ELR (cell line): ENCODE measurements at places on chromosomes 4 and X.

DNA sequence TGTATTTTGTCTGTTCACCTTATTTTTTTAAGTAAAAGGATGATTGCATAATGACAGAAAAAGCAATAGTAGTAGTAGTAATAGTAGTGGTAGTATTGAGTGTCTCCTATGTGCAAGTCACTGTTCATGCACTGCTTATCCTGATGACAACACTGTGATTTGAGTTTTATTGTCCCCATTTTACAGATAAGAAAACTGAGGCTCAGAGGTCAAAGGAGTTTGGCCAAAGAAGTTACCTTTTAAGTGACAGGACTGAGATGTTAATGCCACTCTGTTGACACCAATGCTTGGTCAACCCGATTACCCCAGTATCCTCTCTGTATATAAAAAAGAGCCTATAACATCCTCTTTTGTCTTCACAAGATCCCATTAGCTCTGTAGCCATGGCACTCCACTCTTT lies 100.5 kb upstream of the FRMPD3 start:
- no peak for DNase-seq

DNA sequence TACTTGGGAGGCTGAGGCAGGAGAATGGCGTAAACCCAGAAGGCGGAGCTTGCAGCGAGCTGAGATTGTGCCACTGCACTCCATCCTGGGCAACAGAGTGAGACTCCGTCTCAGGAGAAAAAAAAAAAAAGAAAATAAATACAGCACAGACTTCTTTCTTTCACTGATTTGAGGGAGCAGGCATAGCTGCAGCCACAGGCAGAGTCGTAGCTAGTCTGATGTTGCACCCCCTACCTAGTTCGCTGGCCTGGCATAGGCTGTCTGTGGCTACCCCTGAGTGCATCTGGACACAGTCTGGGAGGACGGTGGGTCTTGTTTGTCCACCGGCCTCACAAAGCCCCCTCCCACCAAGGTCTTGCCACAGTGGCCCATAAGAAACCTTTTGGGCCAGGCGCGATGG lies 21.4 kb downstream of the IL3RA start:
- DNase-seq = no peak

DNA sequence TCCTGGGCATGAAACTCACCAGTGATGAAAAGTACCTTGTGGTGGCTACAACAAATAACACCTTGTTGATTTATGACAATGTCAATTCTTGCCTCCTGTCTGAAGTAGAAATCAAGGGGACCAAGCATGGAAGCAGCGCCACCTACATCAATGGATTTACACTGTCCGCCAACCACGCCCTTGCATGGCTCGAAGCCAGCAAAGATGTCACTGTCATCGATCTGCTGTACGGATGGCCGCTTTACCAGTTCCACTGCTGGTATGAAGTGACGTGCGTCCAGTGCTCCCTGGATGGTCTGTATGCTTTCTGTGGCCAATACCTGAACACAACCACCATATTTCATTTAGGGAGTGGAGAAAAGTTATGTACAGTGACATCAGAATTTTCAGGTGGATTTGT lies 200.5 kb downstream of the NWD2 start:
- DNase-seq = no peak

DNA sequence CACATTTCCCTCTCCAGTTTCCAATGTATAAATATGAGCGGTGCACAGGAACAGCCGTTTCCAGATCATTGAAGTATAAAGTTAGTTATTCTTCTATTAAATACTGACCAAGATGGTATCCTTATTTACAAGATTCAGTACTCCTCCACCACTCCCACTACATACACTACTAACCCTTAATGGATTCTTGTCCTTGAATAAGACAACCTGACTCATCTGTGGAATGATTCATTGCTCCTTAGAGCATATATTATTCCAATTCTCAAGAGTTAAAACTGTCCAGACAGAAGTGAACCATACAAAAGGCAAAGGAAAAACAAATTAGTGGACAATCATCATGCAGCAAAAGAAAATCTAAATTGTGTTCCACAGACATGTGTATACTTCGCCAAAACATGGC lies 373.3 kb downstream of the IDS start:
- DNase-seq = no peak

GRCh38 chr4:124737619-124738018 lies 25.1 kb upstream of the ANKRD50 start:
- DNase-seq = no peak

DNA sequence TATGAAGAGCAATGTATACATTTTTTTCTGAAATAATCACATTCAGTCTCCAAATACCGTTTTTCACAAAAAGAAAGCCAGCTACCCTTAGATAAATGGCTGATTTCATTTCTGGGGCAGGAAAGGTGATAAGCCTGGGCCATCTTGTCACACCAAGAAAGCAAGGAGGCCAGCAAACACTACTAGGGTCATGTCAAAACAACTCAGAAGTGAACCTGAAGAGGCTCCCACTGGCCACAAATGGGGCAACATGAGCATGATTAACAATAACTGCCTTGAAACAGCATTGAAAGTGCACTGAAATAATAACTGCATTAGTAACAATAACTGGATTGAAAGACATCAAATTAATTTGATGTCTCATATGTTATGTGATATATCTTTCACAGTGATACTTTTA lies 39.3 kb downstream of the SH3KBP1 start:
- no peak for DNase-seq

DNA sequence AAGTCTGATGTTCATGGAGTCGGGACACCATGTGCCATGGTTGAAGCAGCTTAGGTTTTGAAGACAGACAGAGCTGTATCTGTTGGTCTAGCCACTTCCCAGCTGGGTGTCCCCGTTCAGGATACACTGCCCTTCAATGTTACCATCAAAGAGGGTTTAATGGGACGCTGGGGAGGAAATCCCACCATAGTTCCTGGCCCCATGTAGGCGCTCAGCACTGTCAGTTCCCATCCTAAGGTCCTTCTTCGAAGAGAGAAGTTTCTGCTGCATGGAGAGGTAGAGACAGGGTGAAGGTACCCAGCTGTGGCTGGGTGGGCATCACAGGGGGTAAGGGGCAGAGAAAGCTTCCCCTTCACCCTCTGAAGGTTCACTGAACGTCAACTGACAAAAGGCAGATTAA lies 3.7 kb downstream of the MGST2 start:
- DNase-seq = no peak

- DNase-seq = no peak
These were observed 106.4 kb upstream of the RPS6KA3 start for GRCh38 chrX:20373063-20373462.

DNA sequence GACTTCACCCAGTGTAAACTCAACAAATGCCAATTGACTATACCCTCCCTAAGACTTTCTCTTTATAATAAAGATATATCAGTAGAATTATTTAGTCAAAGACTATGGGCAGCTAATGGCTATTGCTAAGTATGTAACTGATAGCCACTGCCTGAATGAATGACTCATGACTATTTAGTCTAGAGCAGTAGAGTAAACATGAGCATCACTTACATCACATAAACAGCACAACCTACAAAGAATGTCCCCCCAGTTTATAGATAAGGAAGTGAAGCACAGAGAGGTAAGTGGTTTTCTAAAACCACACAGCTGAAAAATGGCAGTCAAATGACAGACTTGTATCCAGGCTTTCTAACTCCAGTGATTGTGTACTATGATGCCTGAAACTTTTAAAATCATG lies 507.0 kb downstream of the PPARGC1A start:
- DNase-seq = peak; percentile 27

DNA sequence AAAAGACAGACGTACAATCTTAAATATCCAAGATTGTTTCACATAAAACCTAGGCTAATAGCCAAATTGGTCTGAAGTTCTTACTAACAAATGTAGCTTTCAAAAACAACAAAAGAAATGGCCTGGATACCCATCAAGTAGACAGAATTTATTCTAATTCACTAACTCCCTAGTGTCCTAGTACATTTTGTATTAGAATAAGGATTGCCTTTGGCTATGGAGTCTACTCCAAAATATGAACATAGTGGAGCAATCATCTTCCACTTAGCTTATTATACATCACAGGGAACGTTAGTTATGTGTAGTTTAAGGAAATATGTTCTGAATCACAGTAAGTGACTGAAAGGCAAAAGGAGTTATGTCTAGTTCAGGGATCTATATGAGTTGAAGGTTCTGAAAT lies 81.7 kb downstream of the MAPK10 start:
- no peak for DNase-seq

DNA sequence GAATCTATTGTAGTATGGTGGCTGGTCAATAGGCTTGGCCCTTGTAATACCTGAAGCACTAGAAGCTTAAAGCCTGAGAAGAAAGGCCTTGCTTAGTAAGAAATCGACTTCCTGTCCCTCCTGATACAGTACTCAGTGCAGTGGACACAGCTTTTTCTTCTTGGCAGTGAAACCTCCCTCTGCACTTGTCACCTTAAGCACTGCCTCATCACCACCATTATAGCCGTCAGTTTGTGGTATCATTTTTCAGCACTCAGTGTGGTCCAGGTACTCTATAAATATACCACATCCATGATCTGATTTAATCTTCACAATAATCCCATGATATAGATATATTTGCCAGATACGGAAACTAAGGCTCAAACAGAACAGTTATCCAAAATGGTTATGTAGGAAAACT lies 75.2 kb downstream of the PALLD start:
- DNase-seq = no peak

DNA sequence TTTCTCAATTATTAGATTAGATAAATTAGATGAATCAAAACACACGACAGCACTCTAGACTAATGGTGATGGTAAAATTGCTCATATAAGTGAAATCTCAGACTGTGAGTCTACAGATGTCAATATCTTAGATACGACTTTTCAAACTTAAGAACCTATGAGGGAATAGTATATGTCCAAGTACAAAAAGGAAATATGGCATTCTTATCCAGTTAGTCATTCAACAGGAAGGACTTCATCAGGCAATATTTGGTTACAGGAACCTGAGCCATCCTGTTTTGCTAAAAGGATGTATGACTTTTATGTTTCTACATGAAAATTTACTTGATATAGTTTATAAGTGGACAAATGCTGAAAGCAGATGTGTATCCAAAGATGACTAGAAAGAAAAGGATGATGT lies 107.0 kb downstream of the CT47B1 start:
- DNase-seq = peak; percentile 79
